Activated CD4-positive, alpha-beta T cell treated with anti-CD3 and anti-CD28 coated beads for 36 hours (primary cell): ENCODE measurements at places on chromosomes 3 and 15. TPM values are rescaled to one million over a fixed set of nuclear protein-coding genes. Genes with fewer than 3 reads are reported as not detected.

- DNase-seq, result no peak
Measured at GRCh38 chr3:85574006-85574705, 615.4 kb downstream of the CADM2 start.

- DNase-seq, result no peak
Measured at GRCh38 chr15:79290642-79291275, 8.2 kb downstream of the ANKRD34C start.

GRCh38 chr3:31848911-31849310, 132.2 kb downstream of the OSBPL10 start:
- no peak for DNase-seq

DNA sequence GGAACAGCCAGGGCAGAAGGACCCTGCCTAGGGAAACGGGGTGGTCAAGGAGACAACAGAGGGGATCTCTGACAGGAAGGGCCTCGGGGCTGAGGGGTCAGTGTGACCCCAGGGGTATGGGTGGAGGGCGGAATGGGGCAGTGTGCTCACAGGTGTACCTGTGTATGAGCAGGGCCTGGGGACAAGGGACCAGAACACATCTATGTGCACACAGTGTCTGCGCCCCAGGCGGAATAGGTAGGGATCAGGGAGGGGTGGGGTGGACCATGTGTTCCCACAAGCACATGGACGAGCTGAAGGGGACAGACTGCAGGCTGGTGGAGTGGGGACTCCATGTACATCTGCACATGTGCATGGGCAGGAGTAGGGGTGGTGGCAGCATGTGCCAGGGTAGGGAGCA, 5.0 kb upstream of the TLR9 start:
- DNase-seq, result peak; percentile 4

DNA sequence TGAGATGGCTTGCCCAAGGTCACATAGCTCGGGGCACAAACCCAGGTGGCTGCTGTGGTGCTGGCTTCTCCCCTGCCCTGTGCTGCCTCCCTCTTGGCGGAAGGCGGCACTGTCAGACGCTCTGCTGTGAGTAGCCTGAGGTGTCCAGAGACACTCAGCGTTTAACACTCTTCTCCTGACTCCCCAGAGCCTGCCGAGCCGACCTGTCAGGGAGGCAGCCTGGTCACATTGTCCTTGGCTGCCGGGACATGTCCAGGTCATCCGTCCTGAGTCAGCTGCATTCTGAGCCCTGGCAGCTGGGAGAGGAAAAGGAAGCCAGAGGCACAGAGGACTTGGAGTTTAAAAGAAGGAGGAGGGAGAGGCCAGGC, 4.7 kb downstream of the LMAN1L start:
- no peak for DNase-seq

- DNase-seq, result no peak
Measured at GRCh38 chr3:126987129-126987528, 4.2 kb downstream of the PLXNA1 start.

- no peak for DNase-seq
Measured at GRCh38 chr15:77030928-77031375, 36.0 kb downstream of the PSTPIP1 start.

DNA sequence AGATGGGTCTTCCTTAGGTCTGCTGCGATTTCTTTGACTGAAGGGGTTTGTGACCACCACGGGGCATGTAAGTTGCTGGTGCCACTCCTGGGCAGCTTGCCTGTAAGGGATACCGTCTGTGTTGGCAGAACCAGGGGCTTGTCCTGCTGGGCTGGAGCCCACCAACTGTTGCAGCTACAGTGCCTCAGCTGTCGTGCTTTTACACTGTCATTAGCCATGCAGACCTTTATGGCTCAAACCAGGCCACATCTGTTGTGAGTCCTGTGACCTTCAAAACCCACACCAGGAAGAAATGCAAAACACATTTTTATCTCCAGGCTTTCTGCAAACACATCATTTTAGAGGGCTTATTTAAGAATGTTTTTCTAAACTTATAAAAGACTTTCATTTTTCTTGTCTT, 168.7 kb downstream of the PTPRG start:
- no peak for DNase-seq

- no peak for DNase-seq
Measured at GRCh38 chr15:79352206-79352605, 41.3 kb downstream of the TMED3 start.

GRCh38 chr3:122533931-122534334, 19.2 kb upstream of the KPNA1 start:
- peak; percentile 67 for DNase-seq

DNA sequence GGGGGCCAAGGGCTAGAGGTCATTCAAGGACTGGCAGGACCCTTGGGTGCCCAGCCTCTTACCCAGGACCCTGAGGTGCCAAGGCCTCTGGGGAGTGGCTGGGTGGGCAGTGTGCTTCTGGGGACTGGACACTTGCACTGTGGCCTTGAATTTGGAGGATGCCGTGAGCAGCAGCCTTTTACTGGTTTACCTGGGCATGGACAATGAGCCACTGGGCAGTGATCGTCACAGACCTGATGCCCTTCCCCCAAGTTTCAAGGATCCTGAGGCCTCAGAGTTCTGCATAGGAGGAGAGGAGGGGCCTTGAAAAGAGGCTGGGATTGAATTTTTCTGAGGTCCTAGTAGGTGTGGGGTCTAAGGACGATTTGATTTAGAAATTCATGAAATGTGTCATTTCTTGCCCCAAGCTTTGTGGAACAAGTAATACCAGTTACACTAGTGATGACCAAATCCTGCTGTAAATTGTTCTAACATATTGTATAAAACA, 146.1 kb upstream of the TPM1 start:
- DNase-seq, result no peak

DNA sequence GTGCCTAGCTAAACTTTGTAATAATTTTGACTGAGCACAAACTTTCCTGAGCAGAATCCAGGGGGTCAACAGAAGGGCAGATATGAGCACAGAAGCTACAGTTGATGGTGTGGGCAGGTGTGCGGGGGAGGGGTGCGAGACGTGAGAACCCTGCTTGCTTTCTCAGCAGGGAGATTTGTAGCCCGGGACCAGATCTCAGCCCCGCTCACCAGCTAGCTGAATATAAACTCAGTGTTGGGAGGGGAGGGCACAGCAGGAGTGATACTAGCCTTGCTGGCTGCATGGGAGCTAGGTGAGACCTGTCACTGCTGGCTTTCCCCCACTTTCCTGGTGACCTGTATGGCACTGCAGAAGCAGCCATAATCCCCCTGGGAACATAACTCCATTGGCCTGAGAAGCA, 83.4 kb downstream of the CLDN1 start:
- DNase-seq, result no peak

GRCh38 chr15:65985387-65985786, 116.1 kb downstream of the RAB11A start:
- DNase-seq, result no peak

DNA sequence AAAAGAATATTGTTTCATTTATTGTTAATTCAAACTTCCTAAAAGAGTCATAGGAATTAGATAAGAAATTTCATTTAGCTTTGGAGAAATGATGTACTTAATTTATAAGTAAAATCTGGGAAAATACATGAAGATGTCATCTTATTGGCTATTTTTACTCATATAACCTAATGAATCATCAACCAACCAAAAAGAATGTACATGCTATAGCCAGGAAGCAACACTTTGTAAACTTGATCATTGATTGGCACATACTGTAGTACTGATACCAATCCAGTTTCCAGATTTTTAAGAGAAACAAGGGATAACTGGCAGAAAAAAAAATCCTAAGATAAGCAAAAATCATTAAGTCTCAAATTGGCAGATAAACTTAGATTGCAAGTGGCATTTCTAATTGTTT, 207.9 kb upstream of the CDIN1 start:
- no peak for DNase-seq

- no peak for DNase-seq
Measured at GRCh38 chr15:45588219-45588875, 1.2 kb downstream of the BLOC1S6 start.

The ANKRD63 gene
- total RNA-seq, result not detected

The AZI2 gene
- 78.8 TPM for total RNA-seq

The MCF2L2 gene
- 1.9 TPM for total RNA-seq

The NANOGP8 gene
- not detected for total RNA-seq

The SIDT1 gene
- 19.7 TPM for total RNA-seq

The CHL1 gene
- not detected for total RNA-seq

The ALDH1L1 gene
- total RNA-seq, result 0.05 TPM

The ILDR1 gene
- total RNA-seq, result 0.09 TPM
